Hematopoietic multipotent progenitor cell treated with erythropoietin and hydrocortisone succinate and interleukin-3 and kit ligand, for 15 days (in vitro differentiated cells): ENCODE measurements at places on chromosomes 7 and 10.

DNA sequence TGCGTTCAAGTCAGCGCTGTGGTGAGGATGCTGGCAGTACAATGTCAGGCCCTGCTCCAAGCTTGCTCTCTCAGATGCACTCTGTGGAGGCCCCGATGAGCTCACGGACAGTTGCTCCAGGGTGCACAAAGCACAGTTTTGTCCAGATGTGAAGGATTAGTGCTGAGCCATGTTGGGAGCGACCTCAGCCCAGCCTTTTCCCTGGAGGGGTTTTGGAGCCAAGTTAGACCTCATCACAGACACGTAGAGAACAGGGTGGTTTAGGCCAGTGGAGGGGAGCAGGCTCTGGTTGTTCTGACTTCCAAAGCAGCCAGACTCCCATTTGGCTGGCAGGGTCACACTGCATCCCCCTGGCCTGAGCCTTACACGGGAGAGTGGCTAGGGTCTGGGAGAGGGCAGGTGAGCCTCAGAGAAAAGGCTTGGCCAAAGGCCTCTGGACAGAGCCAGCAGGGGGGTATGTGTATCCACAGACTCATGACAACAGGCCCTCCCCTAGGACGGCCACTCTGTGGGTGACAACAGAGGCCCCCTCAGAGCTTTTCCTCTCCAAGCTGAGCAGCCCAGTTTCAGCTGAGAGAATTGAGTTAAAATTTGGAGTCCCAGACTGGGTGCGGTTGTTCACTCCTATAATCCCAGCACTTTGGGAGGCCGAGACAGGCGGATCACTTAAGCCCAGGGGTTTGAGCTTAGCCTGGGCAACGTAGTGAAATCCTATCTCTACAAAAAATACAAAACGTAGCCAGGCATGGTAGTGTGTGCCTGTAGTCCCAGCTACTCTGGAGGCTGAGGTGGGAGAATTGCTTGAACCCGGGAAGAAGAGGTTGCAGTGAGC is 4.7 kb downstream of the PLAC9 start:
- no peak for DNase-seq

GRCh38 chr10:129598413-129598812 is 131.4 kb downstream of the MGMT start:
- no peak for DNase-seq

- DNase-seq, result no peak
Measured at GRCh38 chr10:14439451-14440259, 108.9 kb upstream of the FRMD4A start.

DNA sequence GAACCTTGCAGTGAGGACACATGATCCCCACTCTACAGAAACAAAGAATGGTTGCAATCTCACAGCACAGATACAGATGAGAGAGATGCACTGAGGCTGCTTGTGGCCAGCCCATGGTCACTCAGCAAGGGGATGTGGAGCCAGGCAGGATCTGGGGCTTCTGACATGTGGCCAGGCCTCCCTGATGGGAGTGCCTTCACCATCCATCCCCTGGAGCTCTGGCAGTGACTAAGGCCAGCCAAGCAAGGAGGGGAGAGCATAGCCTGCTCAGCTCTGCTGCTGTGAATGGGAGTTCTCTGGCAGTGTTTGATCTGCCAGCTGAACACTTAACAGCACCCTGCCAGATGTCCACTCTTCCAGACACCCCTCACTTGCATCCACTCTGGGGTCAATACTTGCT is 19.8 kb downstream of the C10orf71 start:
- no peak for DNase-seq

GRCh38 chr7:141495057-141495456 is 56.2 kb upstream of the AGK start:
- DNase-seq, result no peak

GRCh38 chr7:39317107-39317506 is 249.1 kb upstream of the YAE1 start:
- DNase-seq, result no peak

DNA sequence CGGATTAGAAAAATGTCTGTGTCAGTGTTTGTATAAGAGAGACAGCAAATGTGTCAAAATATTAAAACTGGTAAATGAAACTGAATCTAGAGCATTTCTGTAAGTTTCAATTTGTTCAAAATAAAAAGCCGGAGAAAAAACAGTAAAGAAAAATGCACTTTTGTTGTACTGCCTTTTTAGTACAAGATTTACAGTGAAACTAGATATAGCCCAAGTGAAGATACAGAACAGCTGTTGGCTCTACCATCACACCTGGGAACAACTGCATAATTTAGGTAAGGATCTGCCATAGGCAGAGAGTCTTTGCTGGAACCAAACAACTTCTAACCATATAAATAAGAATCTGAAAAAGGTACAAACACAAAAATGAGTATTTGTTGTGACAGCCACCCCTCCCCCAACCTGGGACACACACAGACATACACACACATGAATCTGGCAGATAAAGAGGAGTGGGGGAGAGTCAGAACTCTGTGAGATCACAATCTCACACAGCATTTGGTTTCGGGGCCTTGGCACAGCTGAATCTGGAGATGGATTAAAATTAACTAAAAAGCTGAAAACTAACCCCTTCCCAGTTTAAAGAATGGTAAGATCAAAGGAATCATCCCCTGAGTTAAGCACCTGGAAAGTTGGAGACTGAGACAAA is 54.8 kb downstream of the DPY19L1 start:
- no peak for DNase-seq

DNA sequence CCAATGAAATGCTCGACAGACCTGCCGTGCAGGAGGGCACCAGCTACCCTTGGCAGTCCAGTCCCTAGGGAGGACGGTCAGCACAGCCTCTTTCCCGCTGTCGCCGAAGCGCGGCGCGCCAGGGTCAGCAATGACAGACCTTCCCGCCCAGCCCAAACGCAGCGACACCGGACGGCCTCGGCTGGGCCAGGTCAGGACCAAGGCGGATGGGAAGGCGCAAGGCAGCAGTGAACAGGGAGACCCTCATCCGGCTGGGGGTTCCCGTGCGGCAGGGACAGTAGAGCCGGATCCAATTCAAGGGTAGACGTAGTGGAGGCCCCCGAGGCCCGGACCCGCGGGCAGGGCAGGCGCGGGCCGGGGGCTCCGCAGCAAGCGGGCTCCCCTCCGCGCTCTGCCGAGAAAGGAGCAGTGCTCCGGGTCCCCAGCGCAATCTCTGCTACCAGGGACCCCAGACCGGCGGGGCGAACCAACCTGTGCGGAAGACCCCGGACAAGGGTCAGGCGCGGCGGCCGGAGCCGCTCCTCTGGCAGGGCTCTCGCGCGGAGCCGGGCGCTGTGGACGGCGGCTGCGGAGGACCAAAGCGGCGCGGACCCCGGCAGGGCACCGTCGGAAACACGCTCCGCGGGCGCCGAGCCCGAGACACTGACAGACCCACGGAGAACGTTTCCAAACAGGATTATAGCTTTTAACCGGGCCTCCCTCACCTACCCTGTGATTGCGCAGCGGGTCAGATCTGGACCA is at the start of gene SEC31B:
Gene SEC31B, minus strand, starts transcription at position 551 of the 741 bp plus-strand sequence. CDS start 2,909 bp downstream, outside the sequence.
- no peak for DNase-seq

DNA sequence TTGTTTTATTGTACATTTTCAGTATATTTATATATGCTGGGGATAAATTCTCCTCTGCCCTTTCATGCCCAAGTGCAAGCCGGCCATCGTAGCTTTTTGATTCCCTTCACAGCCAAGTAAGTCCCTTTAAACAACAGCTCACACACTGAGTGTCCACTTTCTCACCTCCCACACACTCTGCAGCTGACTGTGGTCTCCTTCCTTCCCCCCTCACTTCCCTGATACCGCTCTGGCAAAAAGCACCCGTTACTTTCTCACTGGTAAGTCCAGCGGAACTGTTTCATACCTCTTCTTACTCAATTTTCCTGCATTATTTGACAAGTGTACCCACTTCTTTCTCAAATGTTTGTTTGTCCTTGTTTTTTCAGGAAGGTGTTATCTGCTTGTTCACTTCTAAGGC is 35.2 kb downstream of the MGAM start:
- DNase-seq, result no peak
